ENCODE measurements at places on chromosomes 4 and X.

DNA sequence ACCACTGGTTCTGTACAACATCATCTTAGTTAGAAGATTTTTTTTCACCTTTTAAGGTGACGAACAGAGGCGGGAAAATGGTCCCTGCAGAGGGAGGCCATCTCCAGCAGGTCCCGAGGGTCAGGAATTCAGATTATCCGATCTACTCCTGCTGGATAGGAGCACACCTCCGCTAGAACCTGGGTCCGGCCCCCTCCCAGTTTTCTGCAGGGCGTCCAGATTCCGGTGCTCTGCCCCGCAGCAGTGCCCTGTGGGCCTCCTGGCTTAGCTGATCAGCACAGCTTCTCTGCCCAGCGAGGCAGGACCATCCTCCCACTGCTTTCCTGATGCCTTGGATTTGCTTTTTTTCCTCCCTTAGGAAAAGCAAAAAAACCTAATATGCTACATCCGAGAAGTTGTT lies 2.3 kb downstream of the TBL1X start:
- H3K4me3 ChIP-seq, result no peak overlapping the region
- H3K27ac ChIP-seq, result no peak overlapping the region
- no peaks in the 10 kb centered on the region for H3K27me3 ChIP-seq
- H3K4me1 ChIP-seq, result peaks cover 20% of the 10 kb centered on the region

GRCh38 chr4:154329939-154330338 lies 161.7 kb downstream of the DCHS2 start:
- no peaks in the 10 kb centered on the region for H3K36me3 ChIP-seq
- no peak overlapping the region for H3K4me3 ChIP-seq
- DNase-seq, result no peak
- H3K27me3 ChIP-seq, result peaks cover 4% of the 10 kb centered on the region
- peaks cover 8% of the 10 kb centered on the region for H3K4me1 ChIP-seq
- H3K27ac ChIP-seq, result no peak overlapping the region

DNA sequence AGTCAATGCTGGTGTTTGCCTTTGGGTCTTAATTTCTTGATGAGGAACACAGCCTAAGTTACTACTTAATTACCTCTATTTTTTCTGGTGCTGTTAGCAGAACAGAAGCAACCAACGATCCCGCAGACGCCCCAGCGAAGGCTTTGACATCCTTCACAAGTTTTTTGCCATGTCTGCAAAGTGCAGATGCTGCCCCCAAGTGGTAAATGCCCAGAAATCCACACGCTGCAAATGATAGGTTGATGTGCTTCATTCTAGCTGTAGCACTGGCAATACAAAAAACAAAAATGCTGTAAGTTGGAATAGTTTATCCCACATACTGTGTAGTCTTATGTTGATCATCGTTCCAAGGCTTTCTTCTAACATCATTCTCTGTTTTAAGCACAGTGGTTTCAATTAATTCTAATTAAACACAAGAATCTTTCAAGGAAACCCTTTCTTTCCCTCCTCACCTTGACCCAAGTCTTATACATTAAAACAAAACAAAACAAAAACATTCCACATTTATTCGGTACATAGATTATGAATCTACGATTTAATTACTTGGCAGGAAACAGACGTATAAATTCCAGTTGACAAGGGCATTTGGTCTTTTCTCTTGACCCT lies 1.2 kb downstream of the PNPLA4 start:
- H3K4me1 ChIP-seq, result peaks cover 13% of the 10 kb centered on the region
- no peak for DNase-seq
- H3K27me3 ChIP-seq, result no peaks in the 10 kb centered on the region
- H3K27ac ChIP-seq, result no peak overlapping the region
- peaks cover 5% of the 10 kb centered on the region for H3K36me3 ChIP-seq

GRCh38 chr4:14592950-14593349 lies 409.3 kb upstream of the CPEB2 start:
- no peak for DNase-seq
- H3K4me1 ChIP-seq, result no peaks in the 10 kb centered on the region
- H3K27me3 ChIP-seq, result no peaks in the 10 kb centered on the region
- H3K4me3 ChIP-seq, result no peak overlapping the region
- H3K27ac ChIP-seq, result no peak overlapping the region

DNA sequence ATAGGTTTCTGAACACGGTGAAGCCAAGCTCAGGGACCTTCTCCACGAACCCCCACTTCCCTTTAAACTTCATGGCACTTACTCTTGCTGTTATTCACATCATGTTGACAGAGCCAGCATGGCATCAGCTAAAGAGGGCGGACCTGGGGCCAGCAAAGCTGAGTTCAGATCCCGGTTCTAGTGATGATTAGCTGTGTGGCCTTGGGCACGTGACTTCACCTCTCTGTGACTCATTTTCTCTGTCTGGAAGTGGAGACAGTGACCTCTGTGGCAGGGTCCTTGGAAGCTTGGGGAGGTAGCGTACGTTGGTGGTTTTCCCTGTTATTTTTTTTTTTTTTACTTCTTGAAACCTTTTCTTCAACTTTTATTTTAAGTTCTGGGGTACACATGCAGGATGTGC lies 13.4 kb downstream of the EVC start:
- no peak for DNase-seq
- H3K27me3 ChIP-seq, result no peaks in the 10 kb centered on the region
- no peak overlapping the region for H3K4me3 ChIP-seq
- H3K27ac ChIP-seq, result no peak overlapping the region
- H3K4me1 ChIP-seq, result no peaks in the 10 kb centered on the region

DNA sequence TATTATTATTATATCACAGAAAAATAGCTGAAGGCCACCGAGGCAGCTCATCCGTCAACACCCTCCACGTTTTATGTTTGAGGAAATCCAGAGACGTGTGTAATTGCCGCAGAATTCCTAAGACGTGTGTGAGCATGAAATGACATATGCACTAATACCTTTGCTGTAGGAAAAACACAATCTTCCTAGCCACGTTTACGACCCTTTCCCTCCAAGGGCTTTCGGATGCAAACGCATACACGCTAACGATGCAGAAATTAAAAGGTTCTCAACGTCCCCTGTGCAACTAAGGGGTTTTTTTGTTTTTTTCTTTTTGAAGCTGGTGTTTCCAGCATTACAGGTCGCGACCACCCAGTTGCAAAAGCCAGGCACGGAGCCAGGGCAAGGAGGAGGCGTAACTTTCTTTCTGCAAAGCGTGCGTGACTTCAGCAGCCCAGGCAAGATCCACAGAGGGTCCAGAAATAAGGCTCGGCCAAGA lies 33.8 kb downstream of the CRLF2 start:
- no peak for DNase-seq
- H3K4me1 ChIP-seq, result no peaks in the 10 kb centered on the region
- no peak overlapping the region for H3K4me3 ChIP-seq
- H3K27me3 ChIP-seq, result no peaks in the 10 kb centered on the region
- no peaks in the 10 kb centered on the region for H3K36me3 ChIP-seq
- H3K27ac ChIP-seq, result no peak overlapping the region

GRCh38 chr4:112910109-112910736 lies 139.2 kb upstream of the ANK2 start:
- H3K27me3 ChIP-seq, result no peaks in the 10 kb centered on the region
- no peak overlapping the region for H3K27ac ChIP-seq
- no peak overlapping the region for H3K4me3 ChIP-seq

- H3K4me3 ChIP-seq, result no peak overlapping the region
- DNase-seq, result no peak
- no peaks in the 10 kb centered on the region for H3K27me3 ChIP-seq
- no peaks in the 10 kb centered on the region for H3K4me1 ChIP-seq
- no peak overlapping the region for H3K27ac ChIP-seq
- H3K36me3 ChIP-seq, result no peaks in the 10 kb centered on the region
Observed at GRCh38 chrX:7019555-7019954, 128.0 kb upstream of the STS start.

- no peak for DNase-seq
- no peaks in the 10 kb centered on the region for H3K27me3 ChIP-seq
- no peaks in the 10 kb centered on the region for H3K36me3 ChIP-seq
- no peaks in the 10 kb centered on the region for H3K4me1 ChIP-seq
- H3K27ac ChIP-seq, result no peak overlapping the region
Observed at GRCh38 chr4:182067828-182068227, 175.4 kb upstream of the TENM3 start.

DNA sequence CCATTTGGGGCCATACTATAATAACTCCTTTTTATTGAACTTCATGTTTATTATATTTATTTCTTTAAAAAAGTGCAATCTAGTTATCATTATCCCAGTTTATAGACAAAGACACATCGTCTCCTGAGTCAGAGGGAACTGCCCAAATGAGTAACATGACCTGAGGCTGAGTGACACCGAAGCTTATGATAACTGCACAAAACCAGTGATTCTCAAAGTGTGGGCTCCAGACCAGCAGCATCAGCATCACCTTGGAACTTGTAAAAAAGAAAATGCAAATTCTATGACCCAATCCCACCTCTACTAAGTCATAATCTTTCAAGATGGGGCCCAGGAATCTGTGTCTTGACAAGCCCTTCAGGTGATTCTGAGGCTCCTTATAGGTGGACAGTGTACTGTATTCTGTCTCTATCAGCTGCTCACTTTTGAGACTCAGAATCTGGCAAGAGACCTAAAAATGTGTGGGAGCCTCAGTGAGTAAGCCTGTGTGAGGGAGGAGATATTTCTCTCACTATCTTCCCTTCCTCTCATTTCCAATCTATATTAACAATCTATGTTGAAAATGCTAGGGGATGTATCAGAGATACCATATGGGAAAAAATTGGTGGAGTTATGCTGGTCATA lies 147.0 kb downstream of the PACRGL start:
- H3K4me3 ChIP-seq, result no peak overlapping the region
- DNase-seq, result no peak
- no peaks in the 10 kb centered on the region for H3K27me3 ChIP-seq
- no peaks in the 10 kb centered on the region for H3K36me3 ChIP-seq
- H3K27ac ChIP-seq, result no peak overlapping the region

DNA sequence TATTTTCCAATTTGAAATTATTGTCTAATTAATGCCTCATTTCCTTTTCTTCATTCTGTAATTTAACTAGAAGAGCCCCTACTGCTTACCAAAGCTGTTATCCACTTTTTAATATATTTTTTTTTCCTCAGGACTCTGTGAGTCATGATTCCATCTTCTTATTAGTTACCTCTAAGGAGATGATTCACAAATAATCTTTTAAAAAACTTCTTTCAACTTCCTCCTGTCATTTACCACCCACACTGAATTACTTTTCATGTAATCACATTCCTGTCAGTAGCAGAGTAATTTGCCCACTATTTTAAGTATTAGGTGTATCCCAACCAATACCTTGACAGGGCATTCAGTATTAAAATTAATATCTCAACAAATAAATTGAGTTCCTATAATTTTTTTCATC lies 470.9 kb upstream of the ADGRL3 start:
- no peak overlapping the region for H3K27ac ChIP-seq
- H3K4me1 ChIP-seq, result no peaks in the 10 kb centered on the region
- H3K4me3 ChIP-seq, result no peak overlapping the region

- H3K36me3 ChIP-seq, result no peaks in the 10 kb centered on the region
- H3K27me3 ChIP-seq, result no peaks in the 10 kb centered on the region
- H3K4me1 ChIP-seq, result no peaks in the 10 kb centered on the region
Observed at GRCh38 chrX:10537308-10537707, 83.1 kb downstream of the MID1 start.

DNA sequence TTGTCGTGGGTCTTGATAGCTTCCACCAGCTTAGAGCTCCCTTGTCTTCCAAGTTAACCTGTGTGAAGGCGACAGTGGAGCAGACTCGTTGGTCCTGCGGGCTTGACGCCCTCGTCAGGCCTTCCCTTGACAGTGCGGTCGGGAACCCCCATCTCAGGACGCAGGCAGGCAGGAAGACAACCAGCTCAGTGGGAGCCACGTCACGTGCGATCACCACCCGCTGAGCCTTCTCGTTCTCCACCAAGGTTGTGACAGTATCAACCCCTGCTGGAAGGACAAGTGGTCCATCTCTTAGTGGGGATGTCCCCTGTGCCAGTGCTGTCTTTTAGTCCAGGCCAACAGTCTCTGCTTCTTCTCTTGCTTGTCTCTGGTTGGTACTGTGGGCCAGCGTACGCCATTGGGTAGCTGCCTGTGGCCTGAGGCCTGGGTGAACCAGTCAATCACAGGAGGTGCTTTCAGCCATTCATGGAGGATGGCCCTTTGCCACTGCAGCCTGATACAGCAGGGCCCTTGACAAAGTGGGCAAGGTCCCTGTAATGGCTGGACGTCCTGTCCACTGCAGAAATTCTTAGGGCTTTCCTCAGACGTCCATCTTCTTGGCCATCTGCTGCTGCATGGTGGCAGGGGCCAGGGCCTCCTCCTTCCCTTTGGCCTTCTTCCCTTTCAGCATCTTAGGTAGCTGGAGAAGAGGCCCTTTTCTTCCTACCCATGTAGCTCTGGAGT lies 31.4 kb downstream of the RGS12 start:
- no peaks in the 10 kb centered on the region for H3K36me3 ChIP-seq
- no peak overlapping the region for H3K27ac ChIP-seq
- DNase-seq, result no peak
- H3K4me3 ChIP-seq, result no peak overlapping the region
- no peaks in the 10 kb centered on the region for H3K27me3 ChIP-seq

GRCh38 chr4:125008676-125009075 lies 296.1 kb upstream of the ANKRD50 start:
- no peaks in the 10 kb centered on the region for H3K36me3 ChIP-seq
- no peaks in the 10 kb centered on the region for H3K27me3 ChIP-seq
- no peak overlapping the region for H3K27ac ChIP-seq

DNA sequence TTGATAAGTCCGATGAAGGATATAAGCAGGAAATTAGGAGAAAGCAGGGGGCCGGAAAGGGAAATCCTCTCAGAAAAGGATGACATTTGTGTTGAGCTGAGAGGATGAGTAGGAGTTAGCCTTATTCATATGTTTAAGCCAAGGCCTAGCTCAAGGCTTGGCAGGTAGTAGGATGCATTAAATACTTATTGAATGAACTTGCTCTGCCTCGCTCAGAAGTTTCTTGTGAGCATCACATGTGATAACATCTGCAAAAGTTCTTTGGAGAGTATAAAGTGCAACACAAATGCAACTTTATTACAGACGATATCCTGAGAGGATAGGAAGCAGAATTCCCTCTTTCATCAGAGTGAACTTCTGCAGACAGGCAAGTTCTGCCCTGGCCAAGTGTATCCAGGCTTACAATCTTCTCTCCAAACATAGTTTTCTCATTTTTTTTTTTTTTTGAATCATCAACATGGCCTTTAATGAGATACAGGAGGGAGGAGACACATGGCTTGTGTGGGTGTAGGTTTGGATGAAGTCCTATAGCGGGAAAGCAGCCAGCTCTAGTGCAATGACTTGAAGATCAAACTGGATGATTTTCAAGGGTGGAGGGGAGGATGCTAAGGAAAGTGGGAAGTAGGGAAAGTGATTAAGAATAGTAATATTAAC lies 48.1 kb downstream of the LUZP4 start:
- no peaks in the 10 kb centered on the region for H3K36me3 ChIP-seq
- no peak for DNase-seq
- H3K27ac ChIP-seq, result no peak overlapping the region
- no peaks in the 10 kb centered on the region for H3K4me1 ChIP-seq
- H3K4me3 ChIP-seq, result no peak overlapping the region

Measured in esophagus squamous epithelium (tissue), 5 donors.